Activated T-helper 1 cell treated with Interleukin-2 at 50 U/mL for 16 hours (primary cell): ENCODE measurements at places on chromosomes 1 and 21.

- DNase-seq: no peak
Measured at GRCh38 chr1:29238620-29239002, 2.3 kb downstream of the PTPRU start.

GRCh38 chr1:156910309-156910782 lies 10.1 kb upstream of the LRRC71 start:
- DNase-seq: peak; percentile 41

DNA sequence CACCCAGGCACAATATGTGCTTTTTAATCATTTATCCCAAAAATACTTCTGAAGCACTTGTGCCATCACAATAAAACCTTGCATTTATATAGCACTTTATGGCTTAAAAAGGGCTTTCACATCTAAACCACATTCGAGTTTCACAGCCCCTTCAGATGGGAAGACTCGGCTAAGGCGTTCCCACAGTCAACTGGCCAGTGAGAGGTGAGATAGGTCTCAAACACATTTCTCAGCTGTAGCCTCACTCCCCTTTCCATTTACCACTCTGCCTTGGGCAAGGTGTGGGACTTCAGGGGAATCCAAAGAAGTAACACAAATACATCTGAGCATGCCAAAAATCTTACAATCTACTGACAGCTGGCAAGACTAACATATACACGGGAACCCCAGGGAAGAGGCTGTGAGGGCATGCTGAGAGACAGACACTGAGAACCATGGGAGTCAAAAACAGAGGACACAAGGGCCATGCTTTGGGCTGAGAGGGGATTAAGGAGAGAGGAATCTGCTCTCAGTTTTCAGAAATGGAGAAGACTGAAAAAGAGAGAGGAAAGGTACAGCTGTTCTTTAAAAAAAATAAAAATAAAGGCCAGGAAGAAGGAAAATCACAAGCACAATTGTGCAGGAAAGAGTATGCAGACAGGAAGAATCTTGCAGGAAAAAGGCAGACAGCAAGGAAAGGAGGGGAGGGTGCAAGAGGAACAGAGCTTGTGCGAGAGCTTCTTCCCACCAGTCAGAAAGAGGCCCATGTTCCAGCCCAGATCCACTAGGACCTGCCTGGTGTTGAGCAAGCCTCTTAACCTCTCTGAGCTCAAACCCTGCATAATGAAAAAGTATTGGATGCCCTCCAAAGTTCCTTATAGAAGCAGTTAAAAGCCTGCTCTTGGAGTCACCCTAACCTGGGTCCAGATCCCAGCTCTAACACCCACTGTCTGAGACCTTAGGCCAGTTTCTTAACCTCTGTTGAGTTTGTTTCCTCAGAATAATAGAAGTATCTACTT lies 73.5 kb downstream of the JAK1 start:
- no peak for DNase-seq

DNA sequence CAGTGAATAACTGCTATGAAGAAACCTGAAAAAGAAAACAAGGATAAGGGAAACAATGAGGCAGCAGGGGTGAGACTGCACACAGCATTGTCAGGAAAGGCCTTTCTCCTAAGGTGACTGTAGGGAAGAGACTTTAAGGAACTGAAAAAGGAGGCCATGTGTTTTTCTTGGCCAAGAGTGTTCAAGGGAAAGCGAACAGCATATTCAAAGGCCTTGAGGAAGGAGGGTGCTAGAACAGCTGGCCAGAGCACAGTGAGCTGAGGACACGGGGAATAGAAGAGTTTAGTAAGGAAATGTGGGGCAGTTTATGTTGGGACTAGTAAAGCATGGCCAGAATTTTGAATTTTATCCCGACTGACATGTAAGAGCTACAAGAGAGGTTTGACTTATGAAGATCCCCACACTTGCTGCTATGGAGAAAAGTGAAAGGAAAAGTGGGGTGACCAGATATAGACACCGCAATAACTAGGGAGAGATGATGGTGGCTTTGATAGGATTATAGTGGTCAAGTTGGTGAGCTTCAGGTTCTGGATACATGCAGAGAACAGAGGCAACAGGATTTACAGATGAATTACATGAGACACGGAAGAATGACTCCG lies 1.4 kb downstream of the RWDD2B start:
- DNase-seq: no peak

DNA sequence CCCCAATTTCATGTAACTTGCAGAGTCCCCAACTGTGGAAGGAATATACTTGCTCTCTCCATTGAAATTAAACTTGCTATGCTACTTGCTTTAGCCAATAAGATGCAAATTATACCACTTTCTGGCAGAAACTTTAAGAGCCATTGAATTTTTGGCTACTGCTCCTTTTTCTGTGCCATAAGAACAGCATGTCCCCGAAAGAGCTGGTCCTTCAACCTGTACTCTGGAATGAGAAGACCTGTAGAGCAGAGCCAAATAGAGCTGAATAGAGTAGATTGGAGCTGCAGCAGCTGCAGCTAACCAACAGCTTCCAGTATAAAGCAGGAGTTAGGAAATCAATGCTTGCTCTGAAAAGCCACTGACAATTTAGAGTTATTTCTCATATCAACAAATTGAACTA lies 472.3 kb upstream of the B3GALT2 start:
- DNase-seq: no peak

GRCh38 chr21:42547001-42547905 lies 33.6 kb downstream of the SLC37A1 start:
- DNase-seq: no peak

DNA sequence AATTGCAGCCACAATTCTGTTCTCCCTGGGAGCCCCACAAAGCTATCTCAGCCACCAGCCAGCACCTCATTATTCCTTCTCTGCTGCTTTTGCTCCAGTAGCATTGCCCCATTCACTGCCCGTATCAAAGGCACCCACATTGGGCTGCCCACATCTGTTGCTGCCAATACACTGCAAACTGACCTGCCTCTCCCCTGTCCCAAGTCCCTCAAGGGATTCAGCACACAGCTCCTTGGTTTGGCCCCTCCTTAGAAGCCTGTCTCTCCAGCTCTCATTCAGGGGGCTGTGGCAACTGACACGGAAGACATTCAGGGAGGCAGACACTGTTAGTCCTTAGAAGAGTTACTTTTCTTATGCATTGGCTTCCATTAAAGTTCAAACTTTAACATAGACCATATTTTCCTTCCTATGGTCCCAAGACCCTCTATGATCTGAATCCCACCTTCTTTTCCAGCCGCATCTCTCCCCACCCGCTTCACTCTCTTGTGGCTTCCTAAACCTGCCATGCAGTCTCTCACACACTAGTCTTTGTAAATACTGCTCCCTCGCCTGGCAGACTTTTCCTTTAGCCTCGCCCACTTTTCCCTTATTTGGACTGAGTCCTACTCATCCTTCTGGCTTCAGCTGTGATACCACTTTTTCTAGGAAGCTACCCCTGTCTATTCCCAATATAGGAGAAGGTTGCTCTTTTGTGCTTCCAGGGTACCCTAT lies 19.3 kb upstream of the KLHDC8A start:
- no peak for DNase-seq

DNA sequence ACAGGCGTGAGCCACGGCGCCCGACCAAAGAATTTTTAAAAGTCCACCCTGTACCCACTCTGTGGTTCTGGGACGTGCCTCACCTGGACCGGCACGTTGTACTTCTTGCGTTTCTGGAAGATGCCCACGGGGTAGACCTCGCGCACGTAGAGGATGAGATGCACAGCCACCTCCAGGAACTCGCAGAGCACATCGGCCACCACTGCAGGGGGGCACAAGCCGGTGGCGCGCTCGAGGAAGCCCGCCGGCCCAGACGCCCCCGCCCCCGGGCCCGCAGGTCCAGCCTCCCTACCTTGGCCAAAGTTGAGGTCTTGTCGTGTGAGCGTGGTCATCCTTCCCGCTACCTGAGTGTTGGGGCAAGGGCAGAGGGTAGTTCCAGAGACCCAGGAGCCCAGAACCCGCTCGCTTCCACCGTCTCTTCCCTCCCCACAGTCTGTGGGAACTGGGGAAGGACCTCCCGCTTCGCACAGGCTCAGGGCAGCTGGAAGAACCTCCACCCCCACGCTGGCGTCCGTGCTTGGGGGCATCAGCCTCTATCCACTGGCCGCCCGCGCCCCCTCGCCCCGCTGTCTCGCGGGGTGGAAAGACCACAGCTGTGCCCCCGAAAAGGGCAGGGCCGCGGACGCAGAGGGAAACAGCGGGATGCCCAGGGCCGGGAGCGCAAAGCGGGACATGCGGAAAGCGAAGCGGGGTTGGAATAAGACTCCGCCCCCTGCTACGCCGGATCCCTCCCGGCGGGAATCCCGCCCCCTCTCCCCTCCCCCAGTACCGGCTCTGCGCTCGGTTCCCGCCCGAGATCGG lies 478 bp downstream of the MAD2L2 start:
- no peak for DNase-seq

DNA sequence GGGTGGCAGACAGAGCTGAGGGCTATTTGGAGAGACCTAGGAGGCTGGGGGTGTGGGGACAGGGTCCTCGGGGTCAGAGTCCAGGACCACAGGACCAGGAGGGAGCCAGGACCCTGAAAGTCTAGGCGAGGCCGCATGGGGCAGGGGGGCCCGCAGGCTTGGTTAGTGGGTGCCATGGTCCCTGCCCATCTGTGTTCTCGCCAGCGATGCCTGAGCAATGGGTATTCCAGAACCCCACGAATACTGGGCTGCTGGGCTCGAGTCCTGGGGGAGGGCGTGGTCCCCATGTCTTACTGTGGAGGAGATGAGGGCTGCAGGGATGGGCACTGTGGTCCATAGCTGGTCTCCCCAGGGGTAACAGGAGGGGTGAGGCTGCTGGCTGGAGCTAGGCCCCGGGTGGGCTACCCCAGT lies 2.0 kb downstream of the KRTAP10-6 start:
- no peak for DNase-seq

DNA sequence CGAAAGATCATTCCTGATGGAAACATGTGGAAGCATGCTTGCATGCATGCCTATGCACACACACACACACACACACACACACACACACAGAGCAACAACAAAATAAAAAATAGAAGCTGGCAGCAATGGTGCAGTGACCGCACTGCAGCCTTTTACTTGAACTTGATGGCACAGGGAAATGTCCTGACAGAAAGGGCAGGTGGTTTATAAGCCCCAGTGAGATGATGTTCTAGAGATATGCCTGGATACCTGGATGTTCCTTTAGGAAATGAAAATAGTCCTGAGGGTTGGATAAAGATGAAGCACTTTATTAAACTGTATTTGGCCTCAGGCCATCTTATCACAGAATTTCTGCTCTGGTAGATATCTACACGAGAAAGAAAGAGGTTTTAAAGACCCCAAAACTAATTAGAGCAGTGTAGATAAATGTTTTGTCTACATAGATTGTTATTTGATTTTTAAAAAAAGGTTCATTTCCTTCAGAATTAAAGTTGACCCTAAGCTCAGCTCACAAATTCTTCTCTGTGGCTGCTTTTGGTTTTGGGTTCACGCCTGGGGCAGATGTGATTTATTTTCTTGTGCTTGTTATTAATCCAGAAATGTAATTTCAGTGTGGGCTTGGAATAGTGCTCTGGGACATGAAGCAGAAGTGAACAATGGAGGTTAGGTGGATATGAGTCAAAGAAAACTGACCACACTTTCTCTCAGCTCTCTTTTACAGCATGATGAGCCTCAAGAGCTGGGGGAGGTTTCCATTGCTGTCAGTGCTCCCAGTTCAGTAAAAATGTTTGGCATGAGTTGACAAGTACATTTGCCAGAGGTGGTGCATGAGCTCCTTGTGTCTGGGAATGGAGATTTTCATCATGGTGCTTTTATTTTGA lies 22.9 kb downstream of the ADAM30 start:
- DNase-seq: no peak

- no peak for DNase-seq
Measured at GRCh38 chr1:102120910-102121309, 124.2 kb upstream of the OLFM3 start.

GRCh38 chr21:45331531-45332147 lies 43.9 kb upstream of the POFUT2 start:
- no peak for DNase-seq

GRCh38 chr21:34191876-34192275 lies 118.5 kb downstream of the MRPS6 start:
- no peak for DNase-seq
